IMR-90 (cell line): ENCODE measurements at places on chromosomes 3 and 15. TPM values are rescaled to one million over a fixed set of nuclear protein-coding genes. Genes with fewer than 3 reads are reported as not detected.
A peak's percentile ranks its signal among the peaks of the same experiment; 100 is the strongest.

- DNase-seq: no peak
- no peaks in the 10 kb centered on the region for H3K36me3 ChIP-seq
- H3K27me3 ChIP-seq: no peaks in the 10 kb centered on the region
- no peaks in the 10 kb centered on the region for H3K4me1 ChIP-seq
- no peak overlapping the region for H3K27ac ChIP-seq
Observed at GRCh38 chr3:144774897-144775296, 803.3 kb downstream of the DIPK2A start.

GRCh38 chr15:56464893-56465520 is at the start of gene MNS1:
Gene MNS1 (minus strand): TSS chr15:56465137. CDS start chr15:56464972, 165 bp downstream.
- no peak within 1 kb of the TSS; the same call in 1 of the 2 replicates for H3K27ac ChIP-seq
- H3K36me3 ChIP-seq: no peaks in the 10 kb centered on the region
- peak; percentile 96 for DNase-seq

DNA sequence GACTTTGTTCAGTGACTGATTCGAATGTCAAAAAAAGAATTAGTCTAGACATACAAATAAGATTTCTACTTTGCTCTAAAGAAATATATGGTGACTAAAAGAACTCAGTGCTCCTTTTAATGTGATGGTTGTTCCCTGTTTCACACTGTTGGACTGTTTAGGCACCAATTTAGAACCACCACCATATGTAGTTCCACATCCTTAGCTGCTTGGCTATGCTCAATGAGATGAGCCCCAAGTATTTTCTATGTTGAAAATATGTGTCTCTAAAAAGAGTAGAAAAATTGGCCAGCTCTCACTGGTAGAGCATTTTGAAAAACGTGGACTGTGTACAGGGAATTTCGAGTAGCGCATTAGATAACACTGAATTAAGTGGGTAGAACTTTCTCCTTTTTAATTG is 167.3 kb downstream of the GOLIM4 start:
- no peak for DNase-seq
- H3K27me3 ChIP-seq: peaks cover 3% of the 10 kb centered on the region; the same call in 1 of the 2 replicates
- no peak overlapping the region for H3K27ac ChIP-seq
- no peak overlapping the region for H3K4me3 ChIP-seq
- no peaks in the 10 kb centered on the region for H3K4me1 ChIP-seq
- H3K36me3 ChIP-seq: no peaks in the 10 kb centered on the region

- no peak for DNase-seq
- no peak overlapping the region for H3K4me3 ChIP-seq
- H3K36me3 ChIP-seq: no peaks in the 10 kb centered on the region; the same call in 1 of the 2 replicates
- peaks cover 1% of the 10 kb centered on the region; the same call in 1 of the 2 replicates for H3K4me1 ChIP-seq
- no peaks in the 10 kb centered on the region for H3K27me3 ChIP-seq
Observed at GRCh38 chr15:71422530-71423259, 307.4 kb downstream of the THSD4 start.

GRCh38 chr15:98207928-98208327 is 247.4 kb downstream of the ARRDC4 start:
- no peaks in the 10 kb centered on the region for H3K4me1 ChIP-seq
- H3K27ac ChIP-seq: no peak overlapping the region
- no peaks in the 10 kb centered on the region for H3K36me3 ChIP-seq
- no peak for DNase-seq

DNA sequence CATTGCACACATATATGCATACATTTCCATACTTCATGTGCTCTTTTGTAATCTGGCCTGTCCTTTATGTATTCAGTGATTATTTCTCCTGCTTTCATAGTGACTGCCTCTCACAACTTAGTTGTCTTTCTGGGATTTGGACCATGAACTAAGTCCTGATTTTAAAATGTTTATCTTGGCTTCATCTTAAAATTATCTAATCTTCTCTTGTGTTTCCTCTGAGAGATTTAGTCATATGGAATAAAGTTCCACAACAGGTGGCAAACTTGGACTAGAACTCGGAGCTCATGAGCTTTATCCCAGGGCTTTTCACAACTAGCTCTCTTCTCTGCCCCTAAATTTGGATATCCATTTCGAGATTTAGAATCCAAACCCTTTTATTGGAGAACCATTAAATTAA is 44.3 kb downstream of the U2SURP start:
- DNase-seq: no peak
- no peaks in the 10 kb centered on the region for H3K4me1 ChIP-seq

- no peaks in the 10 kb centered on the region for H3K27me3 ChIP-seq
- H3K36me3 ChIP-seq: peaks cover 66% of the 10 kb centered on the region
- H3K4me3 ChIP-seq: no peak overlapping the region
- peaks cover 35% of the 10 kb centered on the region for H3K4me1 ChIP-seq
- H3K27ac ChIP-seq: no peak overlapping the region
- DNase-seq: no peak
Observed at GRCh38 chr3:45950686-45951600, 7.7 kb downstream of the CXCR6 start.

GRCh38 chr3:34584971-34585370 is 786.5 kb downstream of the PDCD6IP start:
- no peak overlapping the region for H3K27ac ChIP-seq
- no peaks in the 10 kb centered on the region for H3K36me3 ChIP-seq
- no peak overlapping the region for H3K4me3 ChIP-seq
- no peak for DNase-seq

DNA sequence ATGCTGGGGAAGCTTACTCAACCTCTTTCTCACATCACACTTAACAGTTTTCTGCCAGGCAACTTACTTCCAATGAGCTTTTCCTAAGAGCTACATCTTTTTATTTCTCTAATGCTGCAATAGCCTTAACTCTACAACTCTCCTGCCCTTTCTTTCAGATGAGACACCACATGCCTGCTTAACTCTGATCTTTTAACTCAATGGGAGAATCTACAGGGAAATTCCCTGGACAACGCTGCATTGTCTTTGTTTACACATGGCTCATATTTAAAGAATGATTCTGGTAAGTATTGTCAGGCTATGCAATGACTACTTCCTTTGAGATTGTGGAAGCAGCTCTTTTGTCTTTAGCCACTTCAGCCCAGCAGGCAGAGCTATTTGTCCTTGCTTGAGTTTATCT is 353.1 kb upstream of the BCHE start:
- DNase-seq: peak; percentile 86
- no peak overlapping the region for H3K27ac ChIP-seq
- H3K27me3 ChIP-seq: no peaks in the 10 kb centered on the region
- no peak overlapping the region for H3K4me3 ChIP-seq

GRCh38 chr3:127448161-127448561 is 142.4 kb downstream of the TPRA1 start:
- no peak overlapping the region for H3K27ac ChIP-seq
- H3K27me3 ChIP-seq: peaks cover 17% of the 10 kb centered on the region; the same call in 1 of the 2 replicates
- no peaks in the 10 kb centered on the region for H3K36me3 ChIP-seq
- DNase-seq: no peak

DNA sequence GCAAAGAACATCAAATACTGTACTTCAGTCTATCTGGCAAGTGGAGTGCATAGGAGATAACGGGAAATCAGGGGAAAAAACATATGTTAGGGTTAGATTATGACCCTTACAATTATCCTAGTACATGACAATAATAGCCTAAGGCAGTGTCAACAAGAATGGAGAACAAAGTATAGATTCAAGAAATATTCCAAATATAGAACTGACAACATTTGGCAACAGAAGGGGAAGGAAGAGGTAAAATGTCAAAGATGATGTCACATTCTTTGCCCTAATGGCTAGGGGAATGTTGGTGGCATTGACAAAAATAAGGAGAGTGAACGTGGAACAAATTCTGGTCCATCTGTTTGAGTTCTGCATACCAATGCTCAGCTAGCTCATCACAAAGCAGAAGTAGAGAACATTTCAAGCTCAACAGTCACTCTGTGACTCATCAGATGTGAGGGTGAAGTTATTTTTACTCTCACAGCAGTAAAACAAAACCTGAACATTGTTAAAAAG is 15.5 kb upstream of the ATP8B4 start:
- H3K4me3 ChIP-seq: no peak overlapping the region
- H3K27ac ChIP-seq: peak overlapping the region; percentile 60
- H3K36me3 ChIP-seq: no peaks in the 10 kb centered on the region
- peak; percentile 89 for DNase-seq
- no peaks in the 10 kb centered on the region for H3K27me3 ChIP-seq

DNA sequence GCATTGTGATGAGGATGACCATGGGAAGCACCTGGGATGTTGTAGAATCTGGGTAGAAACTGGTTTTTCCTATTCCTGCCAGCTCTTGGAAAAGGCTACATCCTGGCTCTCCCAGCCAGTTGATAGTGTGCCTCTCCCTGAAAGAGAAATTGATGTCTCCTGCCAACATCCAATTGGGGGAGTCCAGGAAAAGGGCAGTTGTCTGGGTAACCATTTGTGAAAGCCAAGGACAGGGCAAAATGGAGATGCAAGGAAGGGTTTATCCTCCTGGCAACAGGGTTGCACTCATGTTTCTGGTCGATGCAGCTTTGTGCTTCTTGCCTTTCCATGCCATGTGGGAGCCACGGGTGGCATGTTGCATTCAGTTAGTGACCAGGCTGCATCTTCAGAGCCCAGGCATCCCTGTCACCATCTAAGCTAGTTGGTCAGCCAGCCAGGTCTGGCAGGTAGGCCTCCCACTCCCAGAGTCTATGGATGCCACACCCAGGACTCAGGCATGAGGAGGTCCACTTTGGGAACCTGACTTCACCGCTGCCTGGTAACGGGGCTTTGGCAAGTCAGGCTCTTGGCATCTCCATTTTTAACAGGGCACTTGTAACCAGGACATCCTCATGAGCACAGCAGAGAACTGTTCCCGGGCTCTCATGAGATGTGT is 153.5 kb downstream of the DNAJB8 start:
- no peak overlapping the region for H3K4me3 ChIP-seq
- H3K4me1 ChIP-seq: no peaks in the 10 kb centered on the region
- H3K36me3 ChIP-seq: no peaks in the 10 kb centered on the region
- no peak overlapping the region for H3K27ac ChIP-seq

DNA sequence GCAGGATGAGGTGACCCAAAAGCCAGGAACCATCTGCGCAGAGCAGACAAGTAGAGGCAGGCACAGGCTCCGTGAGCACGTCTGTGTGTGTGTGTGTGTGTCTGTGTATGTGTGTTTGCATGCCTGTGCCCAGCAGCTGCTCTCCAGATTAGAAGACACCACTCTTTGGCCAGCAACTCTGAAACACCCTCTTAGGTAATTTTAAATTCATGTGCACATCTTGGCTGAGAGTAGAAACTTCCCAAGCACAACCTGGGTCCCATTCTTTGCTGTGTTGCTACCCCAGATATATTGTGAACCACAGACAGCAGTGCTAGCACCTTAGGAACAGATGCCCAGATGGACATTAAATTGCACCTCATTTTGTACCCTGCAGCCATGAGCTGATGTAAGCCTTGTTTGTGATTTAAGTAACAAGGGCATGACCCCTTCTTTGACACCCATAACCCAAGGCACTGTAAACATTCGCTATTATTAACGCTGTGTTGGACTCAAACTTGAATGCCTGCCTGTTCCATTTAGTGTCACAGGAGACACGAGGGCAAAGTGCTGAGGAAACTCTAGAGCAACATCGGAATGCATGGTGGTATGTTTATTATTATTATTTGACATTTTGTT is at the start of gene FILIP1L:
Gene FILIP1L (minus strand): TSS at position 89 of the 618 bp plus-strand sequence.
- peak within 1 kb of the TSS; percentile 26; the same call in 1 of the 2 replicates for H3K27ac ChIP-seq
- H3K27me3 ChIP-seq: no peaks in the 10 kb centered on the region
- H3K4me1 ChIP-seq: peaks cover 7% of the 10 kb centered on the region
- no peak within 1 kb of the TSS for H3K4me3 ChIP-seq

DNA sequence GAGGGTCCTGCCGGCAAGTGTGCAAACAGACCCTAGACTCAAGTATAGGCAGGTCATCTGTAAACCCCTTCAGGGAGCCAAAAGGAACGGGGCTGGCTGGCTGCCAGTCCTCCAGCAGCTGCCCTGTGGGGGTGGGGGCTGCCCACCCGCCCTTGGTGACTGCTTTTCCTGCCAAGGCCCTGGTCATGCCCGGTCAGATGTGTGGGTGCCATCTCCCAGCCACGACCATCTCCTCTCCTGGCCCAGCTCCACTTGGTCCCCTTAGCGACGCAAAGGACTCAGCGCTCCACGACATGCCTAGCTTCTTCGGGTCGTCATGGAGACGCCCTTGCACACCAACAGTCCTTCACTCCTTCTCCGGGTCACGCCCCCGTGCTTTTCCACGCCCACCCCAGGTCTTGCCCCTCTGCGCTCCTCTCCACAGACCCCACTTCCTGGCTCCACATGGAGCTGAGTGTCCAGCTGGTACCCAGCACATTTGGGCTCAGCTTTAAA is 2.4 kb downstream of the MUC4 start:
- no peak overlapping the region for H3K4me3 ChIP-seq
- no peak overlapping the region for H3K27ac ChIP-seq
- DNase-seq: no peak
- no peaks in the 10 kb centered on the region for H3K4me1 ChIP-seq

- H3K4me3 ChIP-seq: no peak overlapping the region
- H3K36me3 ChIP-seq: no peaks in the 10 kb centered on the region
- H3K4me1 ChIP-seq: peaks cover 7% of the 10 kb centered on the region; the same call in 1 of the 2 replicates
- no peak overlapping the region for H3K27ac ChIP-seq
- H3K27me3 ChIP-seq: no peaks in the 10 kb centered on the region
Observed at GRCh38 chr15:83854321-83854720, 200.4 kb downstream of the ADAMTSL3 start.

- H3K4me1 ChIP-seq: no peaks in the 10 kb centered on the region
- no peak overlapping the region for H3K27ac ChIP-seq
- no peak for DNase-seq
- H3K27me3 ChIP-seq: peaks cover 12% of the 10 kb centered on the region; the same call in 1 of the 2 replicates
- no peak overlapping the region for H3K4me3 ChIP-seq
- no peaks in the 10 kb centered on the region for H3K36me3 ChIP-seq
Observed at GRCh38 chr3:123287962-123288302, 86.2 kb downstream of the SEC22A start.

DNA sequence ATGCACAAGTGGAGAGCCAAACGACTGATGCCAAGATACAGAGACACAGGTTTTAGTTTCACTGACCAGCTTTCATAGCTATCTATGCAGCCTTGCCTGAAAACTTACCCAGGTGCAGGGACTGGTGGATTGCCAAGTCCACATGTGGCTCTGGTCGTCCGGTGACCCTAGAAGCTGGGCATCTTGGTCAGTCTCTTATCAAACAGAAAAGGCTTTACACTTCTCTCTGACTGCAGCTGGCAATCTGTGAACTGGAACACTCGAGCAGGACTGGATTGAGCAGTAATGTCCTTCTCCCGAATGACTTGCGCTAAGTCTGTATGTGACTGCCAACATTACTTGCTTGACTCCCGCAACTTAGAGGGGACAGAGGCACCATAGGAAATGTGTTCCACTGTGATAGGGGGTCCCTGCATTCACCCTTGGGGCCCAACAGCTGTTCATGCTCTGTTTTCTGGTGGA is 63.0 kb upstream of the SIAH2 start:
- no peak for DNase-seq
- no peak overlapping the region for H3K4me3 ChIP-seq
- no peak overlapping the region for H3K27ac ChIP-seq
- peaks cover 18% of the 10 kb centered on the region for H3K27me3 ChIP-seq
- H3K4me1 ChIP-seq: no peaks in the 10 kb centered on the region

IQCF5 gene
- total RNA-seq: not detected in 2 replicates

GP5 gene
- under 0.01 TPM in 2 replicates for total RNA-seq

SV2B gene
- not detected in 2 replicates for total RNA-seq
